ENCODE measurements at places on chromosomes 1 and 21. TPM values are rescaled to one million over a fixed set of nuclear protein-coding genes. Genes with fewer than 3 reads are reported as not detected.

ADCY10 gene
- total RNA-seq, result not detected

RNF207 gene
- 4.8 TPM for total RNA-seq

PLA2G2F gene
- total RNA-seq, result not detected

- no peaks in the 10 kb centered on the region for H3K36me3 ChIP-seq
- H3K4me3 ChIP-seq, result no peak overlapping the region
- no peak overlapping the region for H3K27ac ChIP-seq
- peak; percentile 88 for DNase-seq
- H3K27me3 ChIP-seq, result peaks cover 12% of the 10 kb centered on the region
These were observed 21.3 kb upstream of the PRSS38 start for GRCh38 chr1:227793948-227794816.

- no peak overlapping the region for H3K4me3 ChIP-seq
- no peaks in the 10 kb centered on the region for H3K36me3 ChIP-seq
- no peak for DNase-seq
- no peaks in the 10 kb centered on the region for H3K4me1 ChIP-seq
- H3K27me3 ChIP-seq, result no peaks in the 10 kb centered on the region
These were observed 10.5 kb downstream of the ACOT11 start for GRCh38 chr1:54558434-54559030.

DNA sequence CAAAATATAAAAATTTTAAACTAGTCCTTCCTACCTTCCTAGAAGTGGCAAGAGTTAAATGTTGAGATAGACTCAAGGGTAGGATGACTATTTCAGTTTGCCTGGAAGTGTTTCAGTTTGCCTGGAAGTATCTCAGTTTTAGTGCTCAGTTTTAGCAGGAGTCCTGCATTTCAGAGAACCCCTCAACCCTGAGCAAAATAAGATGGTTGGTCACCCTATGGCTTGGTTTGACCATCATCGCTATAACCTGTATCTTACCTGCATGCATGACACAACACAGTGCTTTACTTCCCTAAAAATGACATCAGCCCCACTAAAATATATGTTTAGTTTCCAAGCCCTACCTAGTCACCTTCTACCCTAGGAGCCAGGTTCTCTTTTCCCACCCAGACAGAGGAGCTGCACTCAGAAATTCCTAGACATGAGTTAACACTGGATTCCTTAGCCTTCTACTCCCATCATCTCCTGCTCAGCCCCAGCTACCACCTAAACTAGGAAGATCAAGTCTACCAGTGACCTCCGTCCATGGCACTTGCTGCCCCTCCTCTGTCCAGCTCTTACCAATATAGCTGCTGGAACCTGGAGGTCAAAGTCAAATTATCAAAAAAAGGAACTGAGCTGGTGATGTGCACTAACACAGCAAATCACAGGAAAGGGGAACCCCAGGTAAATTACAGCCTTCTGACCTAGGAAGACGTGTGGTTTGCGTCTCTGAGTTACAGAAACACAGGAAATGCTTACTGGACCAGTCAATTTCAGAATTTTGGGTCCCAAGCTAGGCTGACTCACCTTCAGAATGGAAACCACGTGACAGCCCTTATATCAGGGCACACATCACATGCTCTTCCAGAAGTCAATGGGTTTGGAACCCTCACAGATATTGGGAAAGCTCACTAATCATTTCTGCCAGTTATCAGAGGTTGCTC is 2.2 kb upstream of the G0S2 start:
- no peak overlapping the region for H3K27ac ChIP-seq
- no peaks in the 10 kb centered on the region for H3K4me1 ChIP-seq
- H3K4me3 ChIP-seq, result no peak overlapping the region
- no peaks in the 10 kb centered on the region for H3K36me3 ChIP-seq
- peaks cover 81% of the 10 kb centered on the region for H3K27me3 ChIP-seq

DNA sequence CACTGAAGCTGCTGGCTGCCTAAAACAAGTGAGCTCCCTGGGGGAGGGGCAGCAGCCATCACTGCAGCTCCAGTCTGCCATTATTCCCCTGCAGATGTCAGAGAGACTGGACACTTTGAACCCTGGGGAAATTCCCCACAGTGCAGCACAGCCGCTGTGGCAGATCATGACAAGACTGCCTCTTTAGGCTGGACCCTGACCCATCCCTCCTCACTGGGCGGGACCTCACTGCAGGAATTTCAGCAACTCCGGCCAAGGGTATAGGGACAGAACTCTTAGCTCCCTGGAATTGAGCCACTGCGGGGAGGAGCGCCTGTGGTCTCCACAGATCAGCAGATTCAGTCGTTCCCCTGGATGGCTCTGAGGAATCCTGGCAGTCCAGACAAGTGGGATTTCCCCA is 964.6 kb downstream of the BRINP3 start:
- DNase-seq, result peak; percentile 55
- no peaks in the 10 kb centered on the region for H3K27me3 ChIP-seq
- no peaks in the 10 kb centered on the region for H3K36me3 ChIP-seq
- no peaks in the 10 kb centered on the region for H3K4me1 ChIP-seq
- no peak overlapping the region for H3K27ac ChIP-seq
- no peak overlapping the region for H3K4me3 ChIP-seq

GRIK1 gene
- not detected for total RNA-seq

SLC35A3 gene
- total RNA-seq, result 46.5 TPM

DNA sequence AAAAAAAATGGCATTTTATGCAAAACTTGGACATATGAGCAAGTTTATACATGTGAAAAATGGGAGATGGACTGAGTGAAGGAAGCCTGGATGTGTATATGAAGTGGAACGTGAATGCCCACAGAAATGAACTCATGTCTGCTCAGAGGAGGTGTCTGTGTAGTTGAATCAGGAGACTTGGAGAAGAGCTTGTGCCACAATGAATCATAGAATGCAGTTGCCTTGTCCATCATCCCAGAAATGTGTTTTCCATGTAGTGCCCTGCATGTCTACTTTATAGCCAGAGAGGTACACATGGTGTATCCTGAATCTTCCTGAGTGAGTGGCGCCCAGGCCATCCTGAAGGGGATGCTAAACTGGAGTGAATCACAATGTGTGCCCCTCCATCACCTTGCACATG is 2.6 kb upstream of the ILDR2 start:
- H3K27me3 ChIP-seq, result peaks cover 72% of the 10 kb centered on the region
- H3K4me1 ChIP-seq, result no peaks in the 10 kb centered on the region
- no peak for DNase-seq
- H3K27ac ChIP-seq, result no peak overlapping the region

GRCh38 chr1:236027104-236027503 is 37.8 kb downstream of the NID1 start:
- no peak for DNase-seq
- no peak overlapping the region for H3K4me3 ChIP-seq

DNA sequence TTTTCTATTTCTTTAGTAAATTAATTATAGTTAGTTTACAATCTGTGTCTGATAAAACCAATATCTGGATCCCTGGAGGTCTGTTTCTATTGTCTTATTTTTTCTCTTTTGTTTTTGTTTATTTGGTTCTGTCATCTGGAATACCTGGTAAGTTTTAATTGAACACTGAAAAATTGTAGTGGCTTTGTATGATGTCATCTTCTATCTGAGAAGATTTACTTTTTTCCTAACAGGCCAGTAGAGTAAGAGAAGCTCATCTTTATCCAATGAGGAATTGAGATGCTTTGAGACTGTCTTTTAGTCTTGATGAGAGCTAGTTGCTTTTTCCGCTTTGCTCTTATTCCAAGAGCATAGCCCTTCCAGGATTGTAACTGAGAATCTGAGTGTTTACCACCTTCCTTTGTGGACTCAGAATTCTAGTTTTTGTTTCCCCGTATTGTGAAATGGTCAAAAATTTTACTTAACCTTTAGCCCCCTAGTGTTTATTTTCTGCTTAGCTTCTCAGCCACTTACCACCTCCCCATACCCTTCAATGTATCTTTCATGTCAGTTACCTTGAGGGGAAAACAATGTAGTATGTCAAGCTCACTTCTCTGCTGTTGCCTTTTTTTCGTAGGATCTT is 25.0 kb downstream of the PTGFRN start:
- H3K27me3 ChIP-seq, result no peaks in the 10 kb centered on the region
- H3K4me1 ChIP-seq, result no peaks in the 10 kb centered on the region
- H3K36me3 ChIP-seq, result peaks cover 5% of the 10 kb centered on the region
- DNase-seq, result peak; percentile 43
- H3K4me3 ChIP-seq, result no peak overlapping the region
- no peak overlapping the region for H3K27ac ChIP-seq

S100A12 gene
- total RNA-seq, result not detected

DNA sequence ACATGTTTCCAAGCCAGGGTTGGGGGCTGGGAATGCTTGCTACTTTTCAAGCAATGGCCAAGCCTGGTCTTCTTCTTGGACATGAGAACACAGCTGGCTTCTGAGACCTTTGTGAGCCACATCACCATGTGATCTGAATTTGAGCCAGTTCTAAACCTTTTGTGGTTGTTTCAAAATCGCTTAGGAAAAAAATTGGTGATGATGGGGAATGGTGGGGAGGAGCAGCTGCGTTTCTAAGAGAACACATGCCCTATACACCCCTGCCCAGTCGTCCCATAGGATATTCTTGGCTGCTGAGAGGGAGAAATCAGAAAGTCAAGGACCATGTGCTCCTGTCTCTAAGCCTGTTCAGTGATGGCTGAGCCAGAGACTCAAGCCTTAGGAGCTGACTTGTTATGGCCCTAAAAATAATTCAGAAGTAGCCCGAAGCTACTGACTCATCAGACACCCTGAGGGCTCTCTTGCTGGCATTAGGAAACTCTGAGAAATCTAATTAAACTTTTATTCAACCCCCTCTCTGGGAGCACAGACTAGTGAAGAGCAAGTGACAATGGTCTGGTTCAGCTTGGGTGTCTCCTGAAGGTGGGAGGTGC is 30.5 kb downstream of the CCDC185 start:
- peaks cover 10% of the 10 kb centered on the region for H3K4me1 ChIP-seq
- H3K27me3 ChIP-seq, result no peaks in the 10 kb centered on the region
- H3K27ac ChIP-seq, result no peak overlapping the region
- DNase-seq, result no peak
- H3K4me3 ChIP-seq, result no peak overlapping the region

GRCh38 chr21:46152927-46153246 is 2.5 kb downstream of the FTCD start:
- no peak overlapping the region for H3K27ac ChIP-seq
- H3K4me3 ChIP-seq, result no peak overlapping the region
- no peaks in the 10 kb centered on the region for H3K36me3 ChIP-seq

- DNase-seq, result no peak
- H3K27ac ChIP-seq, result no peak overlapping the region
- H3K4me1 ChIP-seq, result no peaks in the 10 kb centered on the region
- no peaks in the 10 kb centered on the region for H3K27me3 ChIP-seq
- H3K36me3 ChIP-seq, result no peaks in the 10 kb centered on the region
These were observed 75.5 kb downstream of the ADAMTS1 start for GRCh38 chr21:26769613-26770188.
